ENCODE measurements at places on chromosomes 11 and 22.

DNA sequence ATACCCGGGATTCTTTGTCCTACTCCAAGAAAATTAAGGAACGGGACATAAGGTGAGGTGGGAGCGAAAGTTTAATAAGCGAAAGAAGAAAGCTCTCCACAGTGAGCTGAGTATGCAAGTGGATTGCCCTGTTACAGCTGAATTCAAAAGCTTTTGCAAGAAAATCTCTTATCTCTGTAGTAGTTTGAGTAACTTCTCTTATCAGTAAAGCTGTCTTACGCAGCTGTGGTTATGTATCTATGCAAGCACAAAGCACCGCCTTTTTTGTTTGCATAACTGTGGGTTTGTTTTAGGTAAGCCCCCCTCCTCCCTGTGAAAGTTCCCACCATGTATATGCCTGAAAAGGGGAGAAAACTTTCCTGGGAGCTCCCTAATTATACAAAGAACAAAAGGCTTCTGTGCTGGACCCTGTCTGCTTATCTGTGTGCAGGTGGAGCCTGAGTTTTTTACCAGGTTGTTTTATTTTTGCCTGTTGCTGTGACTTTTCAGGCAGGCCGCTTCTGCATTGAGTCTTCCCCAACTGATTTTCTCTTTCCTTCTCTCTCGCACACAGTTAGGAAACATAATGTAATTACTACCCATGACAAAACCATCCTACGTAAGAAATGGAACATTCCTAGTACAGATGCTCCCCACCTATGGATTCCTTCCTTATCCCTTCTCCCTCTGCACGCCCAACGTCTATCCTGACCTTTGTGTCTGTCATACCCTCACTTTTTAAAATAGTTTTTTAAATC is 837 bp upstream of the PLAAT5 start:
- DNase-seq = no peak

DNA sequence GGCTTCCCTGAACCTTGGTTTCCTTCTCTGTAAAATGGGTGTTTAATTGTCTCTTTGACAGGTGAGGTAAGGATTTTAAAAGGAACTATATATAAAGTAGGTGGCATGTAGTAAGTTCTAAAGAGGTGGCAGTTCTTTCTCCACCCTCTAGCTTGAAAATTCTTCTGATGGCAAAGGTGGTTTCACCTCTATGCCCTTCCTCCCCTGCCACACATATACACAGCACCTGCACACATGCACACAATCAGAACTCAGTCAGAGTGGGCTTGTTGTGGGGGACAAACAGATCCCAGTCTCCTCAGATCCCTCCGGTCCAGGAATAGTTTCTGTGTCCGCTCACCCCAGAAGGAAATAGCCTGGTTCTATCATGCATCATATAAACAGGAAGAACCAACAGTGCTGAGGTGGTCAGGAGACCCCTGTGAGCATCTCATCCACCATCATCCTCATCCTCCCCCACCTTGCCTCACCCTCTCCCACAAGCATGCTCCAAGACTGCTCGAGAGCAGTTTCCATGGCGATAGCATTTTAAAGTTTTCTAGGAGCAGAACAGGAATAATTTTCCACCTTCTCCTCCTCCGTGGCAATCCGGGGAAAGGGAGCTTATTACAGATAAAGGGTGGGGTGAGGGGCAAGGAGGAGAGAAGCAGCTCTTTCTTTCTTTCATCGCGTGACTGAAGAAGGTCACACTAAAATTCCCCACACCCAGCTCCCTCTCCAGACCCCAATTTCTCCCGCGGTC is 123.6 kb downstream of the CHST1 start:
- no peak for DNase-seq

- no peak for DNase-seq
These were observed 444.4 kb downstream of the BUD13 start for GRCh38 chr11:116328391-116328790.

- DNase-seq = no peak
These were observed 94.1 kb upstream of the NNMT start for GRCh38 chr11:114202011-114202609.

GRCh38 chr22:24060375-24060788 is 49.3 kb downstream of the CABIN1 start:
- DNase-seq = no peak

- DNase-seq = peak; percentile 40
These were observed 1.2 kb downstream of the TSPO start for GRCh38 chr22:43152357-43153071.

DNA sequence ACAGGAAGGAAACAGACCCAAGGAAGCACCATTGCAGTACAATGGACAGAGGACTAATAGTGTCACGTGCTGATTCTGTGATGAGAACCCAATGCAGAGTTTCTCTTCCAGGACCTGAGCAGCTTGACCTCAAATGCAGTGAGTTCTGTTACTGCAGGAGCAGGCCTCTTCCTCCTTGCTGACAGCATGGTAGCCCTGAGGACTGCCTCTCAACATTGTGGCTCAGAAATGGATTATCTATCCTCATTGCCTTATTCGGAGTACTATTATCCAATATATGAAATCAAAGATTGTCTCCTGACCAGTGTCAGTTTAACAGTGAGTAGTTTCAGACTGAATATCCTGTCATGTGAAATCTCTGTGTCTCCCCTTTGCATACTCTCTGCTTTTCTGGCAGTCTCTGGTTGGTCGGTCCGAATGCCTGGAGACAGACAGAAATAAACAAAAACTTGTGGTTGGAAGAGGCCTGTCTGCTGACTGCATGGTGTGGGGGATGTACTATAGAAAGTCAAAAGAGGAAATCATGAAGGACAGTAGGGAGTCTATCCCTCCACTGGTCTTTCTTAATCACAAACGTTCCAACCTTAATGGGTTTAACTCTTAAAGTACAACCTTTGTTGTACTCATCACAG is 6.9 kb upstream of the MS4A14 start:
- no peak for DNase-seq

DNA sequence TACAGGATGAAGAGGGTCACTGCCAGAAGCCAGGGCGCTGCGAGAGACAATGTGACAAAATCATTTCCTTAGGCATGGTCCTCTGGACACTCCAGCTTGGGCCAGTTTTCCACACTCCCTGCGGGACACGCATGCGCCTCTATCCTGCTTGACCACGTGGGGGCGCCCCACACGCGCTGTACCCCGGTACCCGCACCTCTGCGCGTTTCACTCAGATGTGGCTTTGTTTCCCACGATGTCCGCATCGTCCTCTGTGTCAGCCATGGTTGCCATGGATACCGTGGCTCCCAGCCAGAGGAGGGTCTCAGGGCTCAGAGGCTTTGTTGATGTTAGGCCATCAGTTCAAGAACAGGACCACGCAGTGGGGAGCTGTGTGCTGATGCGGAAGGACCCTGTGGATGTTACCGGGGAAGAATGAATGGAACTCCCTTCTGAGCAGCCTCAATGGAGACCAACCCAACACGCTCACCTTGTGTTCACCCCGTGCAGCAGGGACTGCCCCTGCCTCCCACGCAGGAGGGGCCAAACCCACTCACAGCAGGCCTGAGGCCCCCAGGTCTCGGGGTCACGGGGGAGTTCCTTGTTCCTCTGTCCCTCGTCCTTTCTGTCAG is 101.1 kb upstream of the SLC22A12 start:
- DNase-seq = peak; percentile 27

DNA sequence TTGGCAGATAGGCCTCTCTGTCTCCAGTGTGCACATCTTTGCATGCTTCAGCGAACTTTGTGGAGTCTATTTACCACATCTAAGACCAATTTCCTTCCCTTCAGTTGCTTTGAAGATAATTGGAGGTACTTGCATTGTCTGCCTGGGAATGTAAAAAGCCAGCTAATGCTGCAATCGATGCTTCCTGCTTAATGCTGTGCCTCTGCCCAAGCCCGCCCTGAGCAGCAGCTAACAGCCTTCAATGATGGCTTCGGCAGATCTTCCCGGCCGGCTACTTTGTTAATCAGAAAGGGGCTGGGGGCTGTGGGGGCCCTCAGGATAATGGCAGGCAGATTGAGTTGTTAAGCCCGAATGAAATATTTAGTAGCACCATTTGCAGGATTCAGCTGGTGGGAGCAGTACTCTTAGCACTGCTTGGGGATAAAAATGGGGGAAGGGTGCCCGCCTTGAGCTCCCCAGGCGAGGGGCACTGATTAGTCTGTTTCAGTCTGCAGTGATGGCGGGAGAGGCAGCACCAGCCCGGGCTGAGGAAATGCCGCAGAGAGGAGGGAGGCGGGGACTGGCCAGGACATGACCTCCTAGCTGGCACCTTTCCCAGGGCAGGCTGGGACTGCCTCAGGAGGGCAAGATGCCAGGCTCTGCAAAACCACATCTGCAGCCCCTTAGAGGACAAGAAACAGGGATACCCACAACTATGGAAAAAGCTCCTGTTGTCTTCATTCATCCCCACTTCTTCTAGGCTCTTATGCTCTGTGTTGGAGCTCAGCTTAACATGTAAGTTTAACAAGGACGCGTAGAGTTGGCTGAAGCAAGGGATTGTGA is 460.0 kb downstream of the BUD13 start:
- no peak for DNase-seq

- no peak for DNase-seq
These were observed 98.0 kb upstream of the TBCEL start for GRCh38 chr11:120925944-120926343.

DNA sequence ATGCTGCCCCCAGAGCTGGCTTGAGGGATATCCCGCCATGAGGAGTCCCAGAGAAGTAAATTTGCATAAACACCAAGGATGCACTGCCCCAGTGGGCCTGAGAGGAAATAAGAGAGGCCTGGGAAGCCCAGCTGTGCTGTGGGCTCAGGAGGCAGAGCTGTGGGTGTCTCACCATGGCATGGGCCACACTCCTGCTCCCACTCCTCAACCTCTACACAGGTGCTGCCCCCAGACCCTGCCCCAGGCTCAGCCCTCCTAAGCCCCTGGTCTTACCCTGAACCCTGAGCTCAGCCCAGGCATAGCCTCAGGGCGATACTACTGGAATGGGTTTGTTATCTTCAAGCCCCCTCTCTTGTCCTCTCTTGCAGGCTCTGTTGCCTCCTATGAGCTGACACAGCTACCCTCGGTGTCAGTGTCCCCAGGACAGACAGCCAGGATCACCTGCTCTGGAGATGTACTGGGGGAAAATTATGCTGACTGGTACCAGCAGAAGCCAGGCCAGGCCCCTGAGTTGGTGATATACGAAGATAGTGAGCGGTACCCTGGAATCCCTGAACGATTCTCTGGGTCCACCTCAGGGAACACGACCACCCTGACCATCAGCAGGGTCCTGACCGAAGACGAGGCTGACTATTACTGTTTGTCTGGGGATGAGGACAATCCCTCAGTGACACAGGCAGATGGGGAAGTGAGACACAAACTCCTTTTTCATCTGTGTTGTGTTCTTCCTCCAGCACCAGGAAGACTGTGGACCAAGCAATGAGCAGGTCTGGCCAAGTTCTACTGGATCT is 59.9 kb downstream of the GGTLC2 start:
- no peak for DNase-seq

GRCh38 chr11:14070896-14071295 is 108.4 kb downstream of the SPON1 start:
- DNase-seq = no peak

DNA sequence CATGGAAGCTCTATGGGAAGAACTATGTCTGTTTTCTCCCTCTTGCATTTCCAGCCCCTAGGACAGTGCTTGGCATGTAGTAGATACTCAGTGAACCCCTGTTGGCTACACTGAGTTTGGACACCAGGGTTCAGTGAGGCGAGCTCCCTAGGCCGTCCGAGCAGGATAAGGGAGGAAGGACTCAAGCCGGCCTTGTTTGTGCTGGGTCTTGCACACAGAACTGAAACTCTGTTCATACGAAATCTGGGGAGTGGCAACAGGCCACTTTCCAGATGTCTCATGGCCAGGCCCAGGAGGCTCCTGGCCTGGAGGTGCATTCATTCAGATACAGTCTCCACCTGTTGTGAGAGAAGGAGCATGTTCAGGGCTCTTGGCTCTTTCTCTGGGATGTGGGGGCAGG is 23.6 kb upstream of the LMO1 start:
- DNase-seq = no peak

GRCh38 chr11:2092956-2093412 is 46.2 kb downstream of the IGF2 start:
- peak; percentile 29 for DNase-seq

DNA sequence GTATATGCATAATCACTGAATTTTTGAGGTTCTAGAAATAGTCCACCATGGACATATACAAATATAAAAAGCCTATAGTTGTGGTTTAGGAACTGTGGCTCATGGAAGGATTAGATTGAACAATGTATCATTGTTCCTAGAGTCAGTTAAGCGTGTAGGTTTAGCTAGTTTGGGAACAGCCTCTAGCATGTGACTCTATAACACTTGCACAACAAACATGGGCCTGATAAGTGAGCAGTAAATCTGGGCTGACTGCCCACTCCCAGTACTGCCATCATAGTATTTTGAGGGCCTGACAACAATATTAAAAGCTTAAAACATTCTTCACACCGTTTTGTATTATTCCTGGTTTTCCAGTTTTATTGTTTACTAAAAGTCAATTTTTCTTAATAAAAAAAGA is 47.0 kb downstream of the YAP1 start:
- no peak for DNase-seq

DNA sequence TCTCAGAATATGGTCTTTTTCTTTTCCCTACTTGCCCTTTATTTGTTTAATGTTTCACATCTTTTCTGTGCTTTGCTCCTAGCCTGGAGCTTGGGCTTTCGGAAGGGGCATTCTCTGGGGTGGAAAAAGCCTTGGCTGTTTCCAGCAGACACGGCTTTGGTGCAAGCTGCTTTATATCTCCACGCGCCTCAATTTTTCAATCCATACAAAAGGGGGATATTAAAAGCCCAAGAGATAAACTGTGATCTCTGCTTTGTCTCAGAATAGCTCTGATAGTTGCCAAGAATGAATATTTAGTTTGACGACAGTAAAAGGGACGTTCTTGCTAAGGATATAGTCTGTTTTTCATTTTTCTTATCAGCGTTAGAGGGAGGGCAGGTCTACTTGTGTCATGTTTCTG is 194.0 kb upstream of the KIRREL3 start:
- DNase-seq = no peak

GRCh38 chr11:15055620-15056356 is 17.6 kb upstream of the CALCB start:
- DNase-seq = no peak

DNA sequence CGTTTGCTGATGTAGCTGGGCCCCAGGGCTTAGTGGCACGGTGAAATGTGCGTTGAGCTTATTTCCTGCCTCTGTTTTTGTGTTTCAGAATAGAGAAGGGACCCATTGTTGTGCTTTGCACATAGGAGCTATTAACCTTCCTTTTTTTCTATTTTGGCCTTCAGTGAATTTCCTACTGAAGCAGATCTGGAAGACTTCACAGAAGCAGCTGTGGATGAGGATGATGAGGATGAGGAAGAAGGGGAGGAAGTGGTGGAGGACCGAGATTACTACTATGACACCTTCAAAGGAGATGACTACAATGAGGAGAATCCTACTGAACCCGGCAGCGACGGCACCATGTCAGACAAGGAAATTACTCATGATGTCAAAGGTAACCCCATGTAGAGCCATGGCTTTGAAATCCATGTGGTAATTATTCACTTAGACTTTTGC is 37.4 kb upstream of the ST14 start:
- no peak for DNase-seq
